GM12891 (cell line): ENCODE measurements at places on chromosomes 12 and 14.
A peak's percentile ranks its signal among the peaks of the same experiment; 100 is the strongest.

DNA sequence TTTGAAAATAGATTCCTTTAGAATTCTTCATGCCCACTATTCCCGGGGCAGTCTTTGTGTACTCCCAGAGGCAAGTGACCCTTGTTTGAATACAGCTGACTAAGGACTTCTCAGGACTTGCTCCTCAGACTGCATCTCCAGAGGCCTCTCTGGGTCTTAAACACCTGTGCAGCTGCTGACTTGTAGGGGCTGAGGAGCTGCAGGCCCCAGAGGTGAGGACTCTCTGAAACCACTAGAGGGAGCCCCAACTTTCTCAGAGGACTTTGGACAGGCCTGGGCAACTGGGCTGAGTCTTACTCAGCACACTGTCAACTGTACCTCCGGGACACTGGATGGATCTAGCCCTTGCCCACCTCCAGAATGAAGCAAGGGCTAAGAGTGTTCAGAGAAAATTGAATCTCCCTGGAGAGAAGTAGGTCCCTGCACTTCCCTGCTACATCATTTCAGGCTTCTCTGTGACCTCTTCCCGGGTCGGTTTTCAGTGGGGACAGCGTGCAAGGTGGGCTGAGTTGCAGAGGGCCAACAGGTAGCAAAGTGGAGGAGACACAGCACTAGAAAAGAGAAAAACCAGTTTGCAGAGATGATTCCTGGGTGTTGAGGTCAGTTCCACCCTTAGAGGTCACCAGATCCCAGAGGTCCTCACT lies 164.6 kb downstream of the TMEM117 start:
- DNase-seq: no peak

GRCh38 chr14:63710497-63710896 lies 17.4 kb downstream of the SGPP1 start:
- DNase-seq: no peak

- DNase-seq: no peak
These were observed 7.3 kb upstream of the RCOR1 start for GRCh38 chr14:102584871-102585869.

GRCh38 chr14:36975834-36976233 lies 196.6 kb downstream of the SLC25A21 start:
- no peak for DNase-seq

DNA sequence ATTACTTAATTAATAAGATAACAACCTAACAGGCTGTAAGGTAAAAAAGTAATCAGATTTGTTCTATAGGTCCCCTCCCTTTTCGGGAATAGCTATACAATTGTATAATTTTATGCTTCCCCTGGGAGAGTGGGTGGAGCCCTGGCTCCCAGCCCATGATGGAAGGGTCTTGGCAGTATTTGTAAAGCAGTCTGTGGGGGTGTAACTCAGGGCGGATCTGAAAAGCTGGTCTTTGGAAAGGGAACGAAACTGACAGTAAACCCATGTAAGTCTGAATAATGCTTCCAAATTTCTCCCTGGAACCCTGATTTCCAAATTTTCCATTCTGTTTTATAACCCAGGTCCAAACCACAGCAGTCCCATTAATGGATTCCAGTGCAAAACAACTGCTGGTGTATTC lies 110.4 kb downstream of the DAD1 start:
- no peak for DNase-seq

- no peak for DNase-seq
These were observed 1027.2 kb upstream of the TMEM132C start for GRCh38 chr12:127239781-127240180.

- DNase-seq: no peak
These were observed 35.6 kb downstream of the PIK3C2G start for GRCh38 chr12:18296909-18297280.

DNA sequence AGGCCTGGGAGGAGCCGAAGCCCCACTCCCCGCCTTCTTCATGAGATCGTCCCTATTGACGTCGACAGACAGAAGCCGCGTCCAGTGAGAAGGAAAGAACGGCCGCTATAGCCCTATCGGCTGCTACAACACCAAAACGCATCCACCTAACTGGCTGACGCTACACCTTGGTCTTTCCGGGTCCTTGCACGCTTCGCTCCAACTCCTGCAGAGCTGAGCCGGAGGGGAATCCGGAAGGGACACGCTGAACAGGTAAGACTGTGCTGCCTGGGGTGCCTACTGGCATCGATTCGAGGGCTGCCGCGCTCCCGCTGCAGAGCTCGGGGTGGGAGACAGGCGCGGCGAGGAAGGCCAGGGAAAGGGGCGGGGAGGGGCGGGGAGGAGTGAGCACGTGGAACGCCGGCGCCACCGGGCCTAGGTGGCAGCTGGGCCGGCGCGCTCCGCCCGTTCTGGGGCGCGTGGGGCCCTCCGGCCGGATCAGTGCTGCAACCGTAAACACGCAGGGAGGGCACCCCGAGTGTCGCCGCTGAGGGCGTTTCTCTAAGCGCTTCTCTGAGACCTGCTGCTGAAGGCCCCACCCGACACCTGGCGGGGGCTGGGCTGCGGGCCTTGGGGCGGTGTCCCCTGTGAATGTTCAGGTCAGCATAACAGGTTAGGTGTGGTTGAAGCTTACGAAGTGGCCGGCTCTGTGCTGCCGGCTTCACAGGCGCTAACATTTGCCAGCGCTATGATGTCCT lies at the start of gene DCAF4:
TSS of gene DCAF4 (plus strand) at position 173 of the 737 bp plus-strand sequence. CDS start 11,515 bp downstream, outside the sequence.
- DNase-seq: peak; percentile 98

DNA sequence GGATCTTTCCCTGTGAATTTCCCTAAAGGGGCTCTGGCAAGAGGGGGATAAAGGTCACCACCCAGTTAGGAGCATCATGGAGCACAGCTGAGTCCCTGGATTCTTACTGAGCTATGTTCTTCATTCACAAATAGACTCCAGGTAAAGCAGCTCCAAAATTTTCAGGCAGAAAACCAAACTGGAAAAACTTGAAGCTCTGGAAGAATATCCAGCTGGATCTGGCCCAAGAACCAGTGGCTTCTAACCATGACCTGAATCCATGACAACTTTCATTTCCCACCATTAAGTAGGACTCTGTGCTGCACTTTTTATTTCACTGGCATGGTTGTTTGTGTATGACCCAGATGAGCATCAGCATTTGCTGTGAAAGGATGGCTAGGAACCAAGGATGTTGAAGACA lies 180.4 kb upstream of the FKBP4 start:
- no peak for DNase-seq

DNA sequence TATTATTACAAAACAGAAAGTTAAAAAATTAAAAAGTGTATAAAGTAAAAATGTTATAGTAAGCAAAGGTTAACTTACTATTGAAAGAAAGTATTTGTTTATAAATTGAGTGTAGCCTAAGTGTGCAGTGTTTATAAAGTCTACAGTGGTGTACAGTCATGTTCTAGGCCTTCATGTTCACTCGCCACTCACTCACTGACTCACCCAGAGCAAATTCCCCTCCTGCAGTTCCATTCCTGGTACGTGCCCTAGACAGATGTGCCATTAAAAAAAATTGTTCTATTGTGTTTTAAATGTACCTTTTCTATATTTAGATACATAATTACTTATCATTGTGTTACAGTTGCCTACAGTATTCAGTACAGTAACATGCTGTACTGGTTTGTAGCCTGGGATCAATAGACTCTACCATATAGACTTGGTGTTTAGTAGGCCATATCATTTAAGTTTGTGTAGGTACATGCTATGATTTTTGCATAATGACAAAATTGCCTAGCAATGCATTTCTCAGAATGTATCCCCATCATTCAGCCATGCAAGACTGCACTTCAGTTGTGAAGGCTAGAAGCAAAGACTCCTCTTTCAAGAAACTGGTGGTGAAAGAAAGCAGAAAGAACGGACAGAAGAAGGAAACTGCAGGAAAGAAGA lies 100.6 kb downstream of the DACT1 start:
- DNase-seq: no peak

DNA sequence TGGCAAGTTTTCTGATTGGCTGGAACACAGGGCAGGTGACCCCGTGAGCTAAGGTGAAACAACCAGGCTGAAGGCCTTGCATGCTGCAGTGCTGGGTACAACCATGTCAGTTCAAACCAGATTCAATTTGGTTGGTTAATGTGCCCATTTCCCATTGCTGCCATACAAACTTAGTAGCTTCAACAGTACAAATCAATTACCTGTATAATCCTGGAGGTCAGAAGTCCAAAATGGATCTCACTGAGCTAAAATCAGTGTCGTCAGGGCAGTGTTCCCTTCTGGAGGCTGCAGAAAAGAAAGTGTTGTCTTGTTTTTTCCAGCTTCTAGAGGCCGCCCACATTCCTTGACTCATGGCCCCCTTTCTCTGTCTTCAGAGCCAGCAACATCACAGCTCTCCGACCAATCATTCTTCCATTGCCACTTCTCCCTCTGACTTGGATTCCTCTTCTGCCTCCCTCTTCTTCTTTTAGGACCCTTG lies 221.7 kb downstream of the ZFP36L1 start:
- no peak for DNase-seq

GRCh38 chr12:88897723-88898122 lies 317.5 kb upstream of the KITLG start:
- DNase-seq: no peak

GRCh38 chr12:52338241-52338960 lies 17.2 kb upstream of the KRT83 start:
- DNase-seq: no peak

DNA sequence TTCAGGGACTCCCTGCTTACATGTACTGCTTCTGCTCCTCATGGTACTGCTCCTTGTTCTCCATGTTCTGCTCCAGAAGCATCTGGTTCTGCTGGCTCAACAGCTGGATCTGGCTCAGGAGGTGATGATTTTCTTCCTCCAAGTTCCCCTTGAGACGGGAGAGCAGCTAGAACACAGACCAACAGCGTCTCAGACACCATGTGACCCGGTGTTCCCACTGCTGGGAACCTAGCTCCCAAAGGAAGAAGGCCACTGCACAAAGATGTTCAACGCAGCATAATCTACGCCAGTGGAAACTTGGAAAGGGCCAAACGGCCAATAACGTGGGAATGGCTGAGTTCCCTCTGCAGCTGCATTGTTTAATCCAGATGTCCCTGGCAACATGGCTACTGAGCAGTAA lies 49.6 kb upstream of the GPR68 start:
- DNase-seq: no peak

DNA sequence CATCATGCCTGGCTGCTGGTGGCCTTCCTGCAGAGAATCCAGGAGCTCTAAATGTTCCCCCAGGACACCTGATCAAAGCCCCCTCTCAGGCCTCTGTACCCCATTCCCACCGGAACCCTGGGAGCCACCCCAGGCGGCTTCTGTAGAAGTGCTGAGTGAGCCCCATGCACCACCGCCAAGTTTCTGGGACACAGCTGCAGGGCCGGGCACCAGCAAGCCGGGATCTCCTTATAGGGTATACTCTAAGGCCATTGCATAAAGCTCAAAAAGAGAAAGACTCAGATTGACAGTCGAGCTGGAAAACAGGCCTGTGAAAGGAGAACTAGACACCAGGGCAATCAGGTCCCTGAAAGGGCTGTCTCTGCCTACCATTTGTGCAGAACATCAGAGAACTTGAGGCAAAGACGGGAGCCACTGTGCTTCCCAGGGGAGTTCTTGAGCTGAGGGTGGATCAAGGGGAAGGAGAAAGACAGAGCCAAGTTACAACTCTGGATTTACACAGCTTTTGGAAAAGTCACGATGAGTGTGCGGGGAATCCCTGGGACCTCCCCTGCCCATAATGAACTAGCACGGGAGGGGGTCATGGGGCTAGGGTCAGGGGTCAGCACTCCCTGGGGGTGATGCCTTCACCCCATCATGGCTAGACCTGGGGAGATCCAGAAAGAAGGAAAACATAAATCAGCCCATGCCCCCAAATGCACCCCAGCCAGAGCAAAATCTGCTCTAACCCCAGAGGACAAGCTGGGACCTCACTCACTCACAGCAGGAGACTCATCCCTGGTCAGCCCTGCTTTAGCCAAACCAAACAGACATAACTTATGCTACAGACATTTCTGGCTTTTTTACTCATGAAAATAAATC lies 51.1 kb downstream of the ITPK1 start:
- no peak for DNase-seq

DNA sequence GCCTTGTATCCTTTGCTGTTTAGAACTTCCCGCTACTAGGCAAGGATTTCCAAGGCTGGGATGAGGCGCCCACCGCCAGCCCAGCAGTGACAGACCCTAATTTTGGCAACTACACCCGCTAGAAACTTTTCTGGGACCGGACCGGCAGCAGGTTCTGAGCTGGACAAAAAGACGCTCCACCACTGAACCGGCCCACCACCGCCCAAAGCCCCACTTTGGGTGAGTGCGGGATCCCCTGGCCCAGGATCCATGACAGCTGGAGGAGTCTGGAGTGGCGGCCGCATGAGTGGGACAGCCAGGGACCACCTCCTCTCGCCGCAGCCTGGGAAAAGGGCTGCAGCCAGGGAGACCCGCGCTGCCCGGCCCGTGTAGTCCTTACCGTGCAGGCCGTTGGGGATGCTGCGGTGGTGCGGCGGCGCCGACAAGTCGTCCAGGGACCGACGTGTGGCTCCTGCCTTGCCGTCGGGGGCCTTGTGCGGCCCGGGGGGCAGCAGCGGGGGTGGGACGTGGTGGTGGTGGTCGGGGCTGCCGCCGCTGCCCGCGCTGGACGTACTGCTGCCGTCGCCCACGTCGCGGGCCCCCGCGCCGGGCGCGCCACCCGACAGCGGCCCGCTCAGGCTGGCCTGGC lies 1.1 kb downstream of the CCDC85C start:
- DNase-seq: no peak

- DNase-seq: no peak
These were observed 278.1 kb downstream of the RAD51B start for GRCh38 chr14:68097727-68098126.

GRCh38 chr12:6233121-6233971 lies 33.1 kb downstream of the CD9 start:
- DNase-seq: no peak

DNA sequence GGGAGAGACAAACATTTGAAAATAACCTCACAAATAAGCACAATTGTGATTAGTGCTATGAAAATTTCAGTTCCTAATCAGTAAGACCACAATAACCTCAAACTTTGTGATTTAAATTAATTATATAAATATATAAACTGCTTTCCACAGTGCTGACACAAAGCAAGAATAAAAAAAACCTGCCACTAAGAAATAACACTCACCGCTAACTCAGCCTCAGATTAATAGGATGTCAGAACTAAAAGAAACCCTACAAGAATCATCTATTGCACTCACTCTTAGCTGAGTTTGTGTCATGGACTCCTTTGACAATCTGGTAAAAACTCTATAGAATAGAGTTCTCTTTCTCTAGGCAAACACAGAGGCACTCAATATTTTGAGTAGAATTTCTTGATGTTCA lies 68.4 kb downstream of the SLC41A2 start:
- DNase-seq: no peak

- no peak for DNase-seq
These were observed 52.3 kb upstream of the RFLNA start for GRCh38 chr12:124242529-124243065.

- DNase-seq: no peak
These were observed 78.6 kb downstream of the CLMN start for GRCh38 chr14:95240859-95241813.
